ENCODE measurements at places on chromosomes 2 and 18.
A peak's percentile ranks its signal among the peaks of the same experiment; 100 is the strongest.

GRCh38 chr2:122643725-122644329, 888.4 kb downstream of the TSN start:
- H3K4me3 ChIP-seq = no peak overlapping the region
- no peaks in the 10 kb centered on the region for H3K36me3 ChIP-seq
- H3K27ac ChIP-seq = no peak overlapping the region
- no peak for DNase-seq

DNA sequence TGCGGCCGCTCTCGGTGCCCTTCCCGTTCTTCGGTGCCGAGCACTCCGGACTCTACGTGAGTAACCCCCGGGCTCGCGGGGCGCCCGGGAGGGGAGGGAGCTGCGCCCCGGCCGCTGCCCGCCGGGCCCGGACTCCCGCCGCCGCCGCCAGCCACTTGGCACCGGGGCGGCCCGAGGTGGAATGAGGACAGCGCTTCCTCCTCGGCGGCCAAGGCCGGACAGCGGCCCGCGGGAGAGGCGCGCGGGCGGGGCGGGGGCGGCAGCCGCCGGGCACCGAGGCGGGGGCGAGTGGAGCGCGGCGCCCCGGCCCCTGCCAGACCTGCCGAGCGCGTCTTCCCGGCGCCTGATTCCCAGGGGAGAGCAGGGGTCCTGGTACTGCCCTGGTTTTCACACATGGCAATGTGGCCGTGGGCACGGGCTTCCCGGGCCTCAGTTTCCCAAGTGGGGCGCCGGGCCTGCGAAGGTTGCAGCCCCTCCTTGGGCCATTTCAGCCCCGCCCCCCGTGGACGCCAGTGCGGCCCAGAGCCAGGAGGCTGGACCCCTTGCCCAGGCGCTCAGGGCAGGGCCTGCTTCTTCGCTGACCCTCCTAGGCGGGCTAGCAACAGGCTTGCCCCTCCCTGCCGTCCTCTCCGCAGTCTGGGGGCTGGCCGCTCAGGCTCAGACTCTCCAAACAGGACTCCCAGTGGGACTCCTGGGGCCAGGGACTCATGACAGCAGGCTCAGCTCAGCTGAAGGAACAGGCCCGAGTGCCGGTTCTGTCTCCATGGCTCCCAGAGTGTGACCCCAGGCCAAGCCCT, 775 bp downstream of the SNED1 start:
- peaks cover 7% of the 10 kb centered on the region for H3K36me3 ChIP-seq
- no peak for DNase-seq
- H3K27me3 ChIP-seq = peaks cover 28% of the 10 kb centered on the region
- peaks cover 18% of the 10 kb centered on the region for H3K4me1 ChIP-seq

GRCh38 chr2:56128235-56128634, 55.6 kb upstream of the CCDC85A start:
- no peak overlapping the region for H3K4me3 ChIP-seq
- no peaks in the 10 kb centered on the region for H3K36me3 ChIP-seq
- no peaks in the 10 kb centered on the region for H3K4me1 ChIP-seq
- peaks cover 10% of the 10 kb centered on the region for H3K27me3 ChIP-seq
- DNase-seq = no peak

- H3K4me3 ChIP-seq = no peak overlapping the region
- H3K36me3 ChIP-seq = no peaks in the 10 kb centered on the region
- peaks cover 9% of the 10 kb centered on the region for H3K27me3 ChIP-seq
- H3K4me1 ChIP-seq = no peaks in the 10 kb centered on the region
Observed at GRCh38 chr2:239827523-239827890, 197.6 kb downstream of the NDUFA10 start.

- H3K4me3 ChIP-seq = no peak overlapping the region
- no peak for DNase-seq
- H3K4me1 ChIP-seq = peaks cover 48% of the 10 kb centered on the region
- H3K27me3 ChIP-seq = no peaks in the 10 kb centered on the region
- no peak overlapping the region for H3K27ac ChIP-seq
- no peaks in the 10 kb centered on the region for H3K36me3 ChIP-seq
Observed at GRCh38 chr18:23935804-23936203, 78.8 kb upstream of the TTC39C start.

DNA sequence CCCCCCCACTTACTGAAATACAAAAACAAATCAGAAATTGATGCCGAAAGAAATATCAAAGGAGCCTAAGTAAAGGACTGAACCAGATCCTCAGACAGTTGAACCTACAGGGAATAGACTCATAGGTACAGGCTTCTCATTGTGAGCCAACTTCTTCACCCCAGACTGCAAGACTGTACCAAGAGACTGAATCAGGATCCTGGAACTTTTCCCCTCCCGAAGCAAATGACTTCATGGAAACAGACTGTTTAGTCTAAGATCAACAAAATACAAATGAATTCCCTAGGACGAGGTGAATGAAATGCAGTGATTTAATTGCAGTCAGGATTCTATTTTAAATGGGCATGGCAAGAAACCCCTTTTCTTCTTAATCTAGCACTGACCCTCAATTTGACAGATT, 53.6 kb upstream of the RNF152 start:
- peaks cover 42% of the 10 kb centered on the region for H3K4me1 ChIP-seq
- H3K27me3 ChIP-seq = peaks cover 30% of the 10 kb centered on the region
- no peak for DNase-seq
- no peak overlapping the region for H3K27ac ChIP-seq
- no peaks in the 10 kb centered on the region for H3K36me3 ChIP-seq

GRCh38 chr2:152573168-152573567, 144.1 kb downstream of the PRPF40A start:
- H3K27me3 ChIP-seq = peaks cover 28% of the 10 kb centered on the region
- peaks cover 15% of the 10 kb centered on the region for H3K4me1 ChIP-seq
- no peak overlapping the region for H3K4me3 ChIP-seq
- no peak for DNase-seq
- H3K27ac ChIP-seq = peak overlapping the region; percentile 50

- H3K4me3 ChIP-seq = no peak overlapping the region
- H3K36me3 ChIP-seq = peaks cover 4% of the 10 kb centered on the region
- H3K4me1 ChIP-seq = no peaks in the 10 kb centered on the region
- DNase-seq = no peak
Observed at GRCh38 chr2:20604951-20605381, 45.9 kb downstream of the HS1BP3 start.

GRCh38 chr2:3293221-3293620, 84.4 kb downstream of the EIPR1 start:
- H3K36me3 ChIP-seq = peaks cover 30% of the 10 kb centered on the region
- DNase-seq = no peak
- H3K4me3 ChIP-seq = no peak overlapping the region

DNA sequence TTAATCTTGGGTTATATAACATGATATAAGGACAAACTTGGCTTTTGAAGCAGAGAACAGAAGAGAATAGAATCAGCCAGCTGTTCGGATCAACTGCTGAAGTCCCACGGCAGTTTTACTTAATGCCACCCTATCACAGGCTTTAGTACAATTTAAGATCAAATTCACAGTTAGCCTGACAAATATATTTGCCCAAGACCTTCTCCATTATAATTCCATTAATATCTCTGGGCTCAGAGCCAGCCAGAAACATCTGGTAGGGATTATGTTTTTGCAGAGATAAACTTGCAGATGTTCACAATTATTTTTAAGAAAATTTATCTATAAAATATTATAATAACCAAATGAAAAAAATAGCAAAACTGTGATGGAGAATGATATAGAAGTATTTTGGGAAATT, 381.4 kb downstream of the RAD51AP2 start:
- H3K27ac ChIP-seq = no peak overlapping the region
- no peaks in the 10 kb centered on the region for H3K4me1 ChIP-seq
- no peaks in the 10 kb centered on the region for H3K27me3 ChIP-seq
- H3K4me3 ChIP-seq = no peak overlapping the region

DNA sequence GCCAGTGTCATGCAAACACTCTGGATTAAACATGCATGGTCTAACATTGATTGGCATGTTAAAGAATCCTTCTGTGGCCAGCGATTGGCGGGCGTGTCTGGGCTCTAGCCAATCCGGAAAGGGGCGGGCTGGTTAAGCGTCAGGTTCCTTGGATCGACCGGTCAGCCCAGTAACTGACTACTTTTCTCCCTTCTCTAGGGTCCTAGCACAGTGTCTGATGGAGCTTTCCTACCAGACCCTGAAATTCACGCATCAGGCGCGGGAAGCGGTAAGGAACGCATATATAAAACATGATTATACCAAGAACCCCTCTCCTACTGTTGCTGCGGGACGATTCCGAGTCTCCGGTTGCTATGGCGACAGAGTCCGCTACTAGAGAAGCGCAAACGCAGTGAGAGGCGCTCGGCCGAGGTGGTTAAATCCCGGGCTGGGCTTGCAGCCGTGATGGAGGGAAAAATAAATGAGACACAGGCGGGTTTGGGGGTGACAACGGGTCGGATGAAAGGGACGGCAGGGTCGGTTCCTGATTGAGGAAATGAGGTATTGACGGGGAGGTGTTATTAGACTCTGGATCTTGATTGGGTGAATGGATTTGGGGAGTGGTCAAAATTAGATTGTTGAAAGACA, 29.4 kb downstream of the KATNAL2 start:
- peaks cover 24% of the 10 kb centered on the region for H3K27me3 ChIP-seq
- no peak overlapping the region for H3K27ac ChIP-seq
- H3K36me3 ChIP-seq = no peaks in the 10 kb centered on the region
- no peak overlapping the region for H3K4me3 ChIP-seq
- DNase-seq = peak; percentile 73
- no peaks in the 10 kb centered on the region for H3K4me1 ChIP-seq

GRCh38 chr18:37447962-37448888, 117.4 kb downstream of the CELF4 start:
- H3K27me3 ChIP-seq = peaks cover 7% of the 10 kb centered on the region
- no peaks in the 10 kb centered on the region for H3K36me3 ChIP-seq
- H3K4me3 ChIP-seq = no peak overlapping the region
- no peaks in the 10 kb centered on the region for H3K4me1 ChIP-seq
- no peak for DNase-seq

DNA sequence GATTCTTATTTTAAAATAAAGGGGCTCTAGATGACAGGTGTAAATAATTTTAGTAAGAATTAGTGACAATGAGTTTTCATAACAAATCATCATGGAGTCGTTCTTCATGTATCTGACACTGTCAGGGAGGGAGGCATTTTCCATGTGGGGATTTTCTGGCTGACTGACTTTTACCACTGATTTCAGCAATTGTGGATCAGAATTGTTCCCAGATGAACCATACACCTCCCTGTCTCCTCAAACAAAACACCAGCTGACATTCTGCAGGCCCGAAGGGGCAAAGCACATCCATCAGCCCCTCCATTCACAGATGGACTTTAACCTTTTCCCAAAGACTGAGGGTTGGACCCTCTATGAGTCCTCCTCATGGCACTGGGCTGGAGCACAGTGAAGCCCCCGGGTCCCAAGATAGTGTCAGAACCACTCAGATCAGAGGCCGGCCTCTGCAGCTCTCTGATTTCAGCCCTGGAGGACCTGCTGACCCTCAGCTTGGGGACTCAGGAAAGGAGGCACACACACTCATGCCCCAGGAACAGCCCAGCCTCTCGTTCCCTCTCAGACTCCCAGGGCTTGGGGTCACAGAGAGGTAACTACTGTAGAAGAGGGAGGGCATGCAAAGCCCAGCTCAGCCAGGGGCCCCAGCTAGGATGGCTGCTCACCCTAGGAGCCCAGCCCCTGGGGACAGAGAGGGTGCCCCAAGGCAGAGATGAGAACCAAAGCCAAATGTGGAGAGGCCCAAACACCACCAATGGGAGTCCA, 43.2 kb upstream of the LOXHD1 start:
- H3K27ac ChIP-seq = no peak overlapping the region
- H3K4me3 ChIP-seq = no peak overlapping the region
- H3K4me1 ChIP-seq = no peaks in the 10 kb centered on the region
- H3K36me3 ChIP-seq = no peaks in the 10 kb centered on the region
- DNase-seq = no peak

- peaks cover 71% of the 10 kb centered on the region for H3K36me3 ChIP-seq
- H3K4me1 ChIP-seq = peaks cover 78% of the 10 kb centered on the region
Observed at GRCh38 chr2:174593574-174594203, 3.9 kb downstream of the WIPF1 start.

DNA sequence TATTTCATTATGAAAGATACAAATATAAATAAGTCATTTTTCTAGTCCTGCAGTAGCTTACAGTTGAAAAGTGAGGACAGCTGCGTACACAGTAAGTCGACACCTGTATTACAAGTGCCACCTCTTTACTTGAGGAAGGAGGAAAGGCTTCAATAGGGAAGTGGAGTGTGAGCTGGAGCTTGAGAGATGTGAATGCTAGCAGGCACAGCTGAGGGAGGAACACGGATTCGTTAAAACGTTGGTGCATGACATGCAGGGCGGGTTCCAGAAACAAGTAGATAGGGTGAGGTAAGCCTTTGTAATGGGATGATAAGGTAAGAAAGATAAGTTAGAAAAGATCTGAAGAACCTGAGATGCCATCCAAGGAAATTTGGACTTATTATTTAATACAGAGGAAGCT, 98.1 kb upstream of the CSRNP3 start:
- H3K27me3 ChIP-seq = no peaks in the 10 kb centered on the region
- no peaks in the 10 kb centered on the region for H3K36me3 ChIP-seq
- no peak for DNase-seq
- H3K4me3 ChIP-seq = no peak overlapping the region

GRCh38 chr2:27133195-27133875, 1.1 kb downstream of the PREB start:
- H3K36me3 ChIP-seq = peaks cover 58% of the 10 kb centered on the region
- H3K4me3 ChIP-seq = peak overlapping the region; percentile 93
- peak overlapping the region; percentile 98 for H3K27ac ChIP-seq
- H3K27me3 ChIP-seq = no peaks in the 10 kb centered on the region

GRCh38 chr2:188582211-188582610, 290.5 kb downstream of the GULP1 start:
- no peak for DNase-seq
- H3K27ac ChIP-seq = no peak overlapping the region
- no peaks in the 10 kb centered on the region for H3K4me1 ChIP-seq
- no peaks in the 10 kb centered on the region for H3K27me3 ChIP-seq
- no peaks in the 10 kb centered on the region for H3K36me3 ChIP-seq

- DNase-seq = no peak
- H3K27ac ChIP-seq = no peak overlapping the region
- no peaks in the 10 kb centered on the region for H3K4me1 ChIP-seq
- H3K27me3 ChIP-seq = no peaks in the 10 kb centered on the region
Observed at GRCh38 chr2:123073956-123074355, 951.1 kb upstream of the CNTNAP5 start.

DNA sequence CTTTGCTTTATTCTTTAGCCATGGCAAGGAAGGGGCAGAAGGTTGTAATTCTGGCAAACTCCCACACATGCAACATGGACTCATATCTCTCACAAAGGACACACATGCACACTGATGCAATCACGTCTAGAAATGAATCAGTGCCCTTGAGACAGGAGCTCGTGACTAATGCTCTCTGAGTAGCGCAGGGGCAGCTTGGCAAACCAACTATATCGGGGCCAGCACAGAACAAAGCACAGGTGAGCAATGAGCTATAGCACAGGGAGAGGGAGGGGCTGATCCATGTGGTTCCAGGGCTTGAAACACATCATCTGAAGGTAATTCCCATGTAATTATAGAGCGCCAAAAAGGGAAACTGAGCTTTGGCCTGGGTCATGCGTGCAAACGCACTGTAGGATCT, 165.2 kb upstream of the KLF7 start:
- no peaks in the 10 kb centered on the region for H3K36me3 ChIP-seq
- H3K27ac ChIP-seq = peak overlapping the region; percentile 97
- H3K4me1 ChIP-seq = peaks cover 81% of the 10 kb centered on the region
- peak; percentile 52 for DNase-seq
- H3K27me3 ChIP-seq = no peaks in the 10 kb centered on the region

- H3K27me3 ChIP-seq = peaks cover 60% of the 10 kb centered on the region
- no peak overlapping the region for H3K27ac ChIP-seq
- DNase-seq = no peak
- peaks cover 6% of the 10 kb centered on the region for H3K36me3 ChIP-seq
Observed at GRCh38 chr2:221571025-221571550, 1.0 kb downstream of the EPHA4 start.

GRCh38 chr2:167258712-167259111, 370.4 kb downstream of the XIRP2 start:
- no peak overlapping the region for H3K27ac ChIP-seq
- H3K4me1 ChIP-seq = no peaks in the 10 kb centered on the region
- H3K27me3 ChIP-seq = no peaks in the 10 kb centered on the region
- no peak for DNase-seq
